ENCODE measurements at places on chromosomes 6 and 20.

DNA sequence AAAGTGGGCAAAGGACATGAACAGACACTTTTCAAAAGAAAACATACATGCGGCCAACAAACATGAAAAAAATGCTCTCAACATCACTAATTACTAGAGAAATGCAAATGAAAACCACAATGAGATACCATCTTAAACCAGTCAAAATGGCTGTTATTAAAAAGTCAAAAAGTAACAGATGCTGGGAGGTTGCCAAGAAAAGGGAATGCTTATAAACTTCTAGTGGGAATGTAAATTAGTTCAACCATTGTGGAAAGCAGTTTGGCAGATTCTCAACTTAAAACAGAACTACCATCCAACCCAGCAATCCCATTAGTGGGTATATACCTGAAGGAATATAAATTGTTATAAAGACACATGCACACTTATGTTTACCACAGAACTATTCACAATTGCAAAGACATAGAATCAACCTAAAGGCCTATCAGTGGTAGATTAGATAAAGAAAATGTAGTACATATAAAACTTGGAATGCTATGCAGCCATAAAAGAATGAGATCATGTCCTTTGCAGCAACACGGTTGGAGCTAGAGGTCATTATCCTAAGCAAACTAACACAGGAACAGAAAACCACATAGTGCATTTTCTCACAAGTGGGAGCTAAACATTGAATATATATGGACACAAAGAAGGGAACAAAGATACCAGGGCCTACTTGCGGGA, 16.3 kb downstream of the CENPQ start:
- peak; percentile 25 for DNase-seq

GRCh38 chr6:149334201-149334600, 16.7 kb downstream of the TAB2 start:
- DNase-seq = peak; percentile 79

- DNase-seq = no peak
Measured at GRCh38 chr6:148249160-148249559, 93.5 kb upstream of the SASH1 start.

DNA sequence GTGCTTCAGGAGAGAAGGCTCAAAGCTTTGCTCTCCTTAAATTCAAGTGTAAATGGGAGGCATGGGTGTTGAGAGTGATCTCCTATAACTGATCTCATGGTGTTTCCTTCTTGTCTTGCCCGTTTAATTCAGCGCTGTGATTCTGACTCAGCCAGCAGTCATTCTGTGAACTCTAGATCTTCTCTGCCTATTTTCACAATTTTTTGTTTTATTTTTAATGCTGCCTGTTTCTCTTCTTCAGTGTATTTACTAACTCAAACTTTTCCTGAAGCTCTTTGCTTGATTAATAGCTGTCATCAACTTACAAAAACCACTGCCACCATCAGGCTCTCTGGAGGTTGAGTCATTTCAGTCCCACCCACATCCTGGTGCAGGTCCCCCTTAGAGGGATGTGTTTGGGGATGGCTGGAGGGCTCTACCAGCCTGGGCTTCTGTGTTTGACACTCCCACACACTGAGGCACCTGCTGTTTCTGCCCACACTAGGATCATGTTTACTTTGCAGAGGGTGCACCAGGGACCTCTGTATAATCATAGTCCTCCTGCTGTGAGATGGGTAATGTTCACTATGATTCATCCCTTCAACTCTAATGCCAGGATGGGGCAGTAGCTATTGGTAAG, 94.0 kb downstream of the SHLD1 start:
- peak; percentile 70 for DNase-seq

DNA sequence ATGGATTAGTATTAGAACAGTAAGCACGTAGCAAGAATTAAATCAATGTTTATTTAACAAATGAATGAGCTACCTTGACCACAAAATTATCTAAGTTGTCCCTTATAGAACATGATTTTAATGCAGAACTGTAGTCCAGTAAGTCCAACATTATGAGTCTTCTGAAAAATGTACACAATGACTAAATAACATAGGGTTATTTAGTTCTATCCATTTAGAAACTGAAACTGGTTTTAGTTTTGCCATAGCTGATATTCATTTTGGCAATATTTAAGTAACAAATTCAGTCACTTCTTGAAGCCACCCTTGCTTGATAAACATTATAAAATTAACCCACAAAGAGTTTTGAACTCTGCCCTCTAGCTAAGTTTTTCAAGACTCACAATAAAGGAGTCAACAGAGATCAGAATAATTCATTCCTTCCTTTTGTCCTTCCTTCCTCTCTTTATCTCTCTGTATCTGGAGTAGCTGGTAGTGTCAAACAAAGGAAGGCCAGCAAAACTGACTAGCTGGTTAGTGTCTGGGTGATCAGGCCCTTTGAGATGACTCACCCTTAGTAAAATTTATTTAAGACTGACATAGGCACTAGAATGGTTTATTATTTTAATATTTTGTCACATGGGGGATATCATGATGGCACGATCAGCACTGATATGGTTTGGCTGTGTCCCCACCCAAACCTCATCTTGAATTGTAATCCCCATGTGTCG, 115.1 kb downstream of the BTBD9 start:
- DNase-seq = no peak

DNA sequence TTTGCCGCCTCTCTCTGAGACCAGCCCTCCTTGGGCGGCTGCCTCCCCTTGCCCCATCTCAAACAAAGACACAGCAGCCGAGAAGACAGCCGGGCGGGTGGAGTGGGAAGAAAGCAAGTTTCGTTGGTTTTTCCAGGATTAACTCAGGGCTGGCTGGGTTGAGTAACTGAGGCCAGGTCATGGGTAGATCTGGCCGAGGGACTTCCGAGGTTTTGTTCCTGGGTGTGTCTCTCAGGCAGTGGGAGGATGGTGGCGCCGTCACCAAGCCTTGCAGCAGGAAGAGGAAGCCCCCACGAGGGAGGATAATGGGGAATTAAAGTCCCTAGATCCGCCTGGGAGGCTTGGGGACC, 167.2 kb downstream of the TTLL2 start:
- no peak for DNase-seq
